ENCODE measurements at places on chromosomes 5 and 9. TPM values are rescaled to one million over a fixed set of nuclear protein-coding genes. Genes with fewer than 3 reads are reported as not detected.

Gene APBA1
- total RNA-seq = 1.7 TPM

Gene NR4A3
- 0.15 TPM for total RNA-seq

Gene SLC22A4
- 2.2 TPM for total RNA-seq

Gene PLK2
- 166 TPM for total RNA-seq

Gene CDX1
- total RNA-seq = not detected

Gene UBTD2
- 13.2 TPM for total RNA-seq

Gene SLC34A1
- not detected for total RNA-seq

Gene IFNK
- 4.3 TPM for total RNA-seq

Gene SLC34A3
- total RNA-seq = not detected

Measured in hair follicular keratinocyte (primary cell).